ENCODE measurements at places on chromosomes 13 and 19.

DNA sequence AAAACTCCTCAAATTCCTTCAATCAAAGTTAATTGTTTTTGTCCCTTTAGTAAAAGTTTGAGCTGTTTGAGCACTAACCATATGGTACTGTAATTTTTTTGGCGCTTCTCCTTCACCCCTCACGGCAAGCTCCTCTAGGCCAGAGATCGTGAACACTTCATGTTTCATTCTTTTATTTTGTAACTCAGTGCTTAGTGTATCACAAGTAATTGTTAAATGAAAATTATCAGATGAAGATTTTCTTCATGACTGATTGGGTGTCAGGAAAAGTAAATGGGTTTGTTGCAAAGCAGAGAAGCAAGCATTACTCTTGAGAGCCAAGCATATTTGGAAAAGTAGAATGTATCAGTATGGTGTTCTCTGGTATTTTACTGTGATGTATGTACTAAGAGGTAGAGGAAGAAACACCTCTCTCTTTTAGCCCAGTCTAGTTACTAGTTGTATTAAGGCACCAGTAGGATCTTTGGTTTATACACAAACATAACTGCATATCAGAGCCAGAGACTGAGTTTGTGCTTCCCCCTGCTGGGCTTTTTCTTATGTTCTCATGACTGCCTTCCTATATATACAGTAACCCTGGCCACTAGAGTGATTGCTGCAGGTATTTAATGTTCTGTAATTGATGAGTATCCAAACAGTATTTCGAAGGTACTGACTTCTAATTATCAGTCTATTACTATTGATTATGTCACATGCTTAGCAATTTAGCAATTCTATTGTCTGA, 202.3 kb upstream of the KLHL1 start:
- peak; percentile 1 for DNase-seq

GRCh38 chr13:36975172-36975571, 24.0 kb downstream of the ALG5 start:
- no peak for DNase-seq

- no peak for DNase-seq
These were observed 173.1 kb upstream of the SOX1 start for GRCh38 chr13:111893607-111894443.

- DNase-seq, result no peak
These were observed 21.7 kb upstream of the RPL21 start for GRCh38 chr13:27229642-27230041.

- no peak for DNase-seq
These were observed 244.8 kb downstream of the PCDH20 start for GRCh38 chr13:61170856-61171255.

DNA sequence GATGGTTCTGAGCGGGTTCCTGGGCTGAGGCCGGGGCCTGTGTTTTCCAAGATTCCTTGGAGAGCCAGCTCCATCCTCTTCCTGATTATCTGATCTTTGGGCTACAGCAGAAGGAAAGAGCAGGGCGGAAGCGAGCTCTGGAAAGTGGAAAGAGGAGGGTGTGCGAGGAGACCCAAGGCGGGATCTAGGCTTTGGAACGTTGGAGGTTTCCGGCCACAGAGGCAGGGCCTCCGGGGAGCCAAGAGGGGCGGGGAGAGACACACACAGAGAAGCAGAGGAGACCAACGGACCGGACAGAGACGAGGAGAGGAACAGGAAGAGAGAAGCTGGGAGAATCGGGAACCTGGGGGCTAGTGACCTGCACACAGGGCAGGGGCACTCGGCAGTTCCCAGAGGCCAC, at the start of gene CLEC11A:
Gene CLEC11A, plus strand, starts transcription at position 296 of the 400 bp plus-strand sequence. CDS start 162 bp downstream, outside the sequence.
- no peak for DNase-seq

DNA sequence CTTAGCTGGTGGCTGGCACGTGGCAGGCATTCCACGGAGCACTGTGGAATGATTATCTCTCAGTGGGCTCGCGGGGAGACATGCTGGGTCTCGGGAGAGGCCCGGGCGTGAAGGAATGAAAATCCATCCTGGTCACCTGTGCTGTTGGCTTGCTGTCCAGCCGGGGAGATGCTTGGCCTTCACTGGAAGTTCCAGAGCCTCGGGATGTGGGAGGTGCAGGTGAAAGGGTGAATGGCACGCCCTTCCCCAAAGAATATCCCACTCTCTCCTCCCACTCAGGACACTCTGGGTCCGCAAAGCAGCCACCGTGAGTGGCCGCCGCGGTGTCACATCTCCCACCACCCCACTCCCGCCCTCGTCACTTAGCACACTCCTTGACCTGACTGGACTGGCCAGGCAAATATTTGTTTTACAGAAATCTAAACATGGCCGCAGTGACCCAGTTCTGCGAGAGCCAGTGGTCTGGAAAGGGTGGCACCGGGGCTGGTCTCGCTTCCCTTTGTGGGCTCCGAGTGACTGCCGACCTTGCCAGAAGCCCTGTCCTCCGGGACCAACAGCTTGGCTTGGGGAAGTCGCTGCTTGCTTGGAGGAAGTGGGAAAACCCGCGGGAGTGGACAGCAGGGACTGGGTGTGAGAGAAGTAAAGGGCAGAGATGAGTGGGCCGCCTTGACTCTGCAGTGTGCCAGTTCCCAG, 8.0 kb downstream of the DPP9 start:
- DNase-seq, result no peak

DNA sequence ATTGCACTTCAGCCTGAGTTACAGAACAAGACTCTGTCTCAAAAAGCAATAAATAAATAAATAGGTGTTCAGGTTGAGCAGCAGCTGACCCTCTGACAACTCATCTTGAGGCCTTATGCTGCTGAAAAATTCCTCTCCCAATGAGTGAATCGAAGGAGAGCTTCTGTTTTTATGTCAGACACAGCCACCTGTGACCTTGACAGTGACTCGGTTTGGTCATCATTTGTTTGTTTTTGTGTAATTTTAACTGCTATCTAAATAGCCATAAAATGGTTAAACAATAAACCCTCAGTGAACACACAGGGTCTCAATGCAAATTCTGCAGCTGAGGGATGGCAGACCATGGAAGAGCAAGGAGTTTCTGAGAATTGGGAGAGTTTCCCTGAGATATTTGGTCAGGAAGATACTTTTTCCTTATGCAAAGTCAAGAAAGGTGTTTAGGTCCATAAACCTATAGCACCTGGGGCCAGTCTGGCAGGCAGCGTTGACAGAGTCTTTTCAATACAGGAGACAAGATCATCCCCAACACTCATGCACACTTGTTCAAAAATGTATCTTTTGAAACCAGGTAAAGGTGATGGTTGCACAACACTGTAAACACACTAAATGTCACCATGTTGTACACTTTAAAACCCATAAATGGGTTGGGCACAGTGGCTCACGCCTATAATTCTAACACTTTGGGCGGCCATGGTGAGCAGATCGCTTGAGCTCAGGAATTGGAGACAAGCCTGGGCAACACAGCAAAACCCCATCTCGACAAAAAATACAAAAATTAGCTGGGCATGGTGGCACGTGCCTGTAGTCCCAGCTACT, 16.6 kb upstream of the SLC25A30 start:
- DNase-seq, result no peak

DNA sequence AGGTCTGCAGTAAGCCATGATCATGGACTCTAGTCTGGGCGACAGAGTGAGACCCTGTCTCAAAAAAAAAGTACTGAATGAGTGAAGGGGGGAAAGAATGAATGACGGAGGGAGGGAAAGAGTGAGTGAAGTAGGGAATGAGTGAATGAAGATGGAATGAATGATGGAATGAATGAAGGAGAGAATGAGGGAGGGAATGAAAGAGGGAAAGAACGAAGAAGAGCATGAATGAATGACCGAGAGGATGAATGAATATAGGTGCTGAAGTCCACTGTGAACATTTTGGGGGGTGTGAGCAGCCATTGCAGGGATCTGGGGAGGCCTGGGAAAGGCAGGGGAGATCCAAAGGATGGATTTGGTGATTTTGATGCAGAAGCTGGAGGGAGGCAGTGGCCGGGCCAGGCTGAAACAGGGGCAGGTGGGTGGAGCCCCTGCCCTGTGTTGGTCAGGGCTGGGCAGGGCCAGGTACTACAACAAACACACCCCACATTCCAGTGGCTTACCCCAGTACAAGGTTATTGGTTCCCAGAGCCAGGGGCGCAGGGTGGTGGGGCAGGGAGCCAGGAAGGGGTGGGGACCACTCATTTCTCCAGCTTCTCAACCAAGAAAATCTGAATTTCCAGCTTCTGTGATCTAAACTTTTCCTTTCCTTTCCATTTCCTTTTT, 14.3 kb downstream of the SLC27A1 start:
- no peak for DNase-seq

DNA sequence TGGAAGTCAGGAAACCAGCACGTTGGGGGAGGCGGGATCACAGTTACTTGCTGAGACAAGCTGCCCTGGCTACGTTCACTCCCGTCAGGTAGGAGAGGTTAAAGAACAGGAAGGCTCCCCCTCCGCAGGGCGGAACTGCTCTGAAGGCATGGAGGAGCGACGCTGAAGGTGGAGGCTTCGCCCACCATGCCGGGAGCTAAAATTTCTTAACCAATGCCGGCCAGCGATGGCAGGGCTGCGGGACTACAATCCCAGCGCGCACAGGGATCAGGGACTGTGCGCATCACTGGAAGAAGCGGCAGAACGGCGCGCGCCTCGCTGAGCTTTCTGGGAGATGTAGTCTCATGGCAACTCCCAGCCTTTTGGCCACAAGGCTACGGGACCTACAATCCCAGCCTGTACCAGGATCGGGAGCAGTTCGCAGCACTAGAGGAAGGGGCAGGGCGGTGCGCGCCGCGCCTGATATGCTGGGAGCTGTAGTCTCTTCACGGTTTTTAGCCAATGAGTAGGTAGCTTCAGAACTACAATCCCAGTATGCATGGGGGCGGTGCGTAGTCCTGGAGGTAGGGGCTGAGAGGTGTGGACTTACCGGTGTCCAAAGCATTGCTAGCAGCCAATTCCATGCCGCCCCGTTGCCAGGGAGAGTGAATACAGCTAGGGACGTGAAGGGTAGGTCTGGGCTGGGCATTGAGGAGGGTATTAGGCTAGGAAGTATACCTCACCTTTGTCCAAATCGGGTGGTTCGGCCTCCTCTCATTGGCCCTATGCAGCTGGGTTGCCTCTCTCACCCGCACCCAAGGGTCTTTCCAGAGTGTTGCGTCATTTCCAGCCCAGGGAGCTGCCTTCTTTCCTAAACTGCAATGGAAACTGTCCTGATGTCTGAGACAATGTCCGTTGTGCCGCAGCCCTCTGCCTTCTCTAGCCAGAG, 12.8 kb upstream of the ZNF682 start:
- DNase-seq, result peak; percentile 67

DNA sequence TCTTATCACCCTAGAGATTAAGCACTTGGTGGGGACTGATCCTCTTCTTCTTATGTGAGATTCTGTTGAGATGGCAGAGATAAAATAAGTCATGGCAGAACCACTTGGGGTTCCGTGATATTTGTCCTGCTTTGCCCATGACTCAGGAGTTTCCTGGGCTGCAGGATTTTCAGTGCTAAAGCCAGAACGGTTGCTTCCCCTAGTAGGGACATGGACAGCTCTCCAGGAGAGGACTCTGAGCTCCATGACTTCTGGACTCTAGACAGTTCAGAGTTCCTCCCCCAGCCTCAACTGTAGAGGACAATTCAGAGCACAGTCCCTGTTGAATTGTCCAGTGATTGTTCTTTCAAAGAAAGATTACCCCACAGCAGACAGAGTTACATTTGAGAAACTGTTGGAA, 98.8 kb downstream of the OLFM4 start:
- no peak for DNase-seq

DNA sequence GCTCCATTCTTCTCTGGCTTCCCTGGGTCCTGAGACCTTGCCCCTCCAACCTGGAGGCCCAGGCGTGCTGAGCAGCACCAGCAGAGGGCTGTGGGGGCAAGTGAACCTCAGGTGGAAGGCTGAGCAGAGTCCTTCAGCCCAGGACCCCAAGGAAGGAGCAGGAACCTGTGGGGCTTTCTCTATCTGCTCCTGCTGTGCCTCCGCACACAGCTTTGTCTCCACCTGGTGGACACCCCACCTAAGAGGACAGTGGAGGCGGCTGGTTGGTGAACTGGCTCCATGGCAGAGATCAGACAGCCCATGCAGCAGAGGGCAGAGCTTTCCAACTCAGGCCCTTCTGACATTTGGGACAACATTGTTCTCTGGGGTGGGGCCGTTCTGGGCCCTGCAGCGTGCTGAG, 19.7 kb downstream of the ZFR2 start:
- DNase-seq, result peak; percentile 21

- DNase-seq, result no peak
These were observed 1129.3 kb downstream of the SLITRK5 start for GRCh38 chr13:88800505-88800904.

- DNase-seq, result peak; percentile 44
These were observed 7.6 kb downstream of the KANK3 start for GRCh38 chr19:8335343-8336071.

DNA sequence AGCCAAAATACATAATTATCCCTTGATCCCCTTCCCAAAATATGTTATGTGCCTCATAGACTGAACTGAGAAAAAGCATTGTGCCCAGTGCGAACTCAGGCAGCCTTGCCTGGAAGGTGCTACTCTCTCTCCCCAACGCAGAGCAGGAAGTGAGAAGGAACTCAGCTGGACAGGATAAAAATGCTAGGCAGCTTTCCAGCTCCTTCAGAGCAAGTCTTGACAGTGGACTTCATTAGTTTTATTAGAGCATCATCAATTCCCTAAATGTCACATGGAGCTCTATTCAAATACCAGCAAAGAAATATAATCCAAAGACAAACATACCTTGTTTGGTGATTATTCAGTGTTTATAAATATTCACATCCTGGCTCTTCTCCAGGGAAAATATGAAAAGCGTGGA, 202.4 kb downstream of the RFC3 start:
- no peak for DNase-seq

DNA sequence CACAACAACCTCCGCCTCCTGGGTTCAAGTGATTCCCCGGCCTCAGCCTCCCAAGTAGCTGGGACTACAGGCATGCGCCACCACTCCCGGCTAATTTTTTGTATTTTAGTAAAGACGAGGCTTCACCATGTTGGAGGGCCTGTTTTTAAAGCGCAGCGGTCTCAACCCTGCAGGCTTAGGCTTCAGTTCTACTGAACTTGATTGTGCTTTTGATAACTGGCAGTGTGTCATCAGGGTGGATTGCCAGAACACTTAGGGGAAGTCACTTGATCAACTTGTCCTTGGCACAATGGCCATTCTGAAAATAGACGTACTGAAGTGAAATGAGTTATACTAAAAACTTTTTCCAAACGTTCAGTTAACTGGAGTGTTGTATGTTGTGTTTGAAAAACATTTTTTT, 472.2 kb downstream of the KLF5 start:
- no peak for DNase-seq

- no peak for DNase-seq
These were observed 140.0 kb downstream of the SIPA1L3 start for GRCh38 chr19:38047049-38047438.

GRCh38 chr19:12783291-12783848, 7.9 kb upstream of the JUNB start:
- peak; percentile 93 for DNase-seq

All from activated CD4-positive, alpha-beta T cell treated with anti-CD3 and anti-CD28 coated beads, Interleukin-2, Interleukin-6, amounts not matched to agents 100 ng/mL and 50 ng/mL, durations not matched to agents 16 hours and 8 hours (primary cell).